ENCODE measurements at places on chromosomes 12 and 14.

GRCh38 chr12:47808050-47808449 lies 11.7 kb downstream of the HDAC7 start:
- peak; percentile 74 for DNase-seq

GRCh38 chr12:80032946-80033345 lies 66.4 kb upstream of the OTOGL start:
- no peak for DNase-seq

DNA sequence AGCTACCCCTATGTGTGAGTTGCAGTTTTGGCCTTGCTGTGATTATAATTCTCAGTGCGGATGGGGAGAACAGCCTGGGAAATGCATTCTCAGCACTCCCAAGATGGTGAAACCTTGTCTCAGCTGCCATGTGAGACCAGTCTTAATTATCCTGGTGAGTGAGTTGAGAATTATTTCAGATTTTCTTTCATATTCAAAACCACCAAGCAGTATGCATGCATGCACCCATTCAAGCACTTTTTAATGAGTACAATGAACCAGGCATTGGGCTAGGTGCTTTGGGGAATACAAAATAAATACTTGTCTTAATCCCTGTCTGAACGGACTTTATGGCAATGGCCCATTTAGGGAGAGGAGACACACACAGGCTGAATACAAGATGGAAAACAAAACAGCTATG lies 94.7 kb downstream of the PTPN11 start:
- DNase-seq: no peak

DNA sequence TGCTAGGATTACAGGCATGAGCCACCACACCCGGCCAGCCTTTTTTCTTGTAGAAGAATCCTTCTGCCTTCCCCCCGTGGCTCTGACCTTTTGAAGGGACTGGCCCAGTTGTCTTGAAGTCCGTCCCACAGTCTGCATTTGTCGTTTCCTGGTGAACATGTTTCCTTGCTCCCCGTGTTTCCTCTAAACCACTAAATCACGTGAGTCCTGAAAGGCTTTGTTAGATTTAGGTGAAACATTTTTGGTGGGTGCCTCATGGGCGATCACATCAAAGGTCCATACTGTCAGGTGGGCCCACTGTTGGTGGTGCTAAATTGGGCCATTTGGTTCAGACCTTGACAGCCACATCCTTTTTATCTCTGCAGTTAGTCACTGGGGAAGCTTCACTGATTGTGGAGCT lies 26.3 kb downstream of the MLXIP start:
- DNase-seq: no peak

DNA sequence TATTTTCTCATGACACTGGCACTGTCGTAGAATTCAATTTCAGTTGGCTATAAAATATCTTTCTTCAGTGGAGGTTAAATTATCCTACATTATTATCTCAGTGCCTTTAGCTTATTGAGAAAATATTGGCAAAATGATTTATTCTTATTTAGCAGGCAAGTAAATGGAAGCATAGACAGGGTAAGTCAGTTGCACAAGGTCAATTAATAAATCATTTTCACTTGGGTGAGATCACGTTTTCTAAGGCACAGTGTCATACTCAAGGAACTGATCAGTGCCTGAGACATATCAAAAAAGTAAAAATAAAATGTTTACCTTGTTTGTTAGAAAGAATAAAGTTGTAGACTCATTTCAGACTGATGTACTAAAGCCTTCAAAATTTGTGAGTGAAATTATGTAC lies 95.0 kb downstream of the ACSS3 start:
- DNase-seq: no peak

DNA sequence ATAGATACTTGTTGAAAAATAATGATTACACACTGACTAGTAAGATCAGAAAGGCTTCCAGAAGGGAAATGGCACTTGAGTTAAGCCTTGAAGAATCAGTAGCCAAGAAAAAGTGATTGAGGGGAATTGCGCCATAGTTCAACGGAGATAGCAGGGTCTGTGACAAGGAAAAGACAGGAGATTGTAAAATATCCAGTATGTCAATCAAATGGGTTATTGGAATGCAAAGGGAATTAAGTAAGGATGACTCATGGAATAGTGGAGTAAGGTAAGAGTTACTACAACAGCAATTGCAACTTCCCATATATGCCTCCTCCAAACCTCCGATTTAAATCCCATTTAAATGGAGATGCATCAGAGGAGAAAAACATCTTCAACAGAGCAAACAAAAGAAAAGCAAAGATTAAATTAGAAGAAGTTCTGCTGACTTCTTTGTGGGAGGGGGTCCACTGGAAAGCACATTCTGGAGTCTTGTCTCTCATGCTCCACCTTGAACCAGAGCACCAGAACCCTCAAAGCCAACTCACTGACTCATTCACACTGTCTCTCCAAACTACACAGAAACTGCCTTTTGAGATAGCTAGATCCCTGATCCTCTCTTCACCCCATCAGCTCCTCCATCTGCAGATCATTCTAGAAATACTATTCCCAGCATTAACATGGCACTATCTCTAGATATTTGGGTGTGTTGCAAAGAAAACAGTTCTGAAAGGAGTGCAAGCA lies 138.2 kb downstream of the NUAK1 start:
- DNase-seq: no peak

GRCh38 chr12:95336387-95337067 lies 118.9 kb downstream of the VEZT start:
- peak; percentile 79 for DNase-seq

- no peak for DNase-seq
Observed at GRCh38 chr14:61167642-61168041, 113.5 kb downstream of the TMEM30B start.

GRCh38 chr12:52826611-52827498 lies 7.3 kb downstream of the KRT79 start:
- DNase-seq: no peak

DNA sequence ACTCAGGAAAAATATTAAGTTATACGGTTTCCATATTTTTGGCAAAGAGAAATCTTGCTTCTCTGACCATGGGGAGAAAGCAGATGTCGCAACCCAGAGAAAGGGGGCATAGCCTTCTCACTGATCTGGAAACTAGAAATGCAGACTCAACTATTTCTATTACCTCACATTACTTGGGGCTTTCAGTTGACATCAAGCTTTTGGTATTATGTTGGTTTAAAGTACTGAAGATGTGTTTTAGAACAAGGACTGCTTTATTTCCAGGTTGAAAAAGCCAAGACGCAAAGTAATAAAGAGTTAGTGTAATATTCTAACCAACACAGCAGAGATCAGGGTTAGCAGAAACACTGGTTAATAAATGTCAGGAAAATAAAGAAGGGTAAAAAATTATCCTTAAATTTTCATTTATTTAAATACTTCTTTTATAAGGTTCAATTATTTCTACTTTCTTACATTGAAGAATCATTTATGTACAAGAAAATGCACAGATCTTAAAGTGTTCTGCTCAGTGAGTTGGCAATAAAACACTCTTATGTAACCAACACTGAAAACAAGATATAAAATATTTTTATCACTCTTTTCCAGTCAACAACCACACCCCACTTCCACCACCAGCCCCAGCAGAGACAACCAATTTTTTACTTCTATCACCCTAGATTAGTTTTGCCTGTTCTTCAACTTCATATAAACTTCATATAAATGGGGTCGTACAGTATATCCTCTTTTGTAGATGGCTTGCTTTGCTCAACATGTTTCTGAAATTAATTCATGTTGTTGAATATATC lies 26.0 kb downstream of the DCP1B start:
- DNase-seq: peak; percentile 40

- no peak for DNase-seq
Observed at GRCh38 chr14:51564986-51565604, 86.6 kb upstream of the FRMD6 start.

Data from right cardiac atrium (tissue), 5 donors.